ENCODE measurements at places on chromosomes 1 and 21. TPM values are rescaled to one million over a fixed set of nuclear protein-coding genes. Genes with fewer than 3 reads are reported as not detected.

DNA sequence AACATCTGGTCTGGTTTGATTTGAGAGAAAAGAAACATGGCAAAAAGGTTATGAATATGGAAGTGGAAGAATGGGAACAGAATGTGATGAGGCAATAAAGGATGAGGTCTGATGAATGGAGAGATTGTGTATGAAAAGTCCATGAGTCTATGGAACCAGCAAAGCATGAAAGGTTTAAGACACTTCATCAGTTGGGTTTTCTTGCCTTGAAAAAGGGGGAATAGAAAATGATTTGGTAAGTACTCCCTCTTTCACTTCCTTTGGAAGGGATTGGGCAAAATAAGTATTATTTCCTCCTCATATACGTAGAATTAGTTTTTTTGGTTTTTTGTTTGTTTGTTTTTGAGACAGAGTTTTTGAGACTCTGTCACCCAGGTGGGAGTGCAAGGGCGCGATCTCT lies 155.8 kb downstream of the TRIM33 start:
- no peaks in the 10 kb centered on the region for H3K27me3 ChIP-seq
- no peak overlapping the region for H3K27ac ChIP-seq
- peaks cover 4% of the 10 kb centered on the region for H3K36me3 ChIP-seq
- DNase-seq, result no peak
- no peak overlapping the region for H3K4me3 ChIP-seq

DNA sequence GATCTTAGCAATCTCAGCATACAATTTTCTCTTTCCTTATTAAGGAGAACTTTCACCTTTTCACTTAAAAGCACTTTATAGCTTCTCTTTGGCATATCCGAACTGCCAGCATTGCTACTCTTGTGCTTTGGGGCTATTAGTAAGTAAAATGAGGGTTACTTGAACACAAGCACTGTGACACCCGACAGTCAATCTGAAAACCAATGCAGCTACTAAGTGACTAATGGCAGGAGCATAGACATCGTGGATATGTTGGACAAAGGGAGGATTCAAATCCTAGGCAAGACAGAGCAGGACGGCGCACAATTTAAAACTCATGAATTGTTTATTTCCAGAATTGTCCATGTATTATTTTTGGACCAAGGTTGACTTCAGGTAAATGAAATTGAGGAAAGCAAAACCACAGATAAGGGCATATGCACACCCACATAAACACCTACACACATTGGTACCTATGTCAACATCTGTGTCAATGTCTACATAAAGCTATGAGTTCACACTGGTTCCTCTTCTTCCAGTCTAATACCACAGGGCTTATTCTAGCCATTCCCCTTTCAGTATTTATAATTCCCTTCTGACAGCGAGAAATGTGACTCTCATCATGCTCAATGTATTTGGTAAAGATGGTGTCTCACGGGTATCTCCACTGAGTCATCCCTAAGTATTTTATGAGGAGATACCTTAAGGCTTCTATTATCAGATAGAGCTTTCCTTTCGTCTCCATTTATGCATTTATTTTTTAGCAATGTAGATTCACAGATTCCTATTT lies 75.3 kb upstream of the RALGPS2 start:
- no peak overlapping the region for H3K27ac ChIP-seq
- H3K36me3 ChIP-seq, result no peaks in the 10 kb centered on the region
- H3K27me3 ChIP-seq, result peaks cover 32% of the 10 kb centered on the region

GRCh38 chr1:228044961-228045360 lies 37.5 kb upstream of the ARF1 start:
- DNase-seq, result no peak
- H3K4me3 ChIP-seq, result no peak overlapping the region

- H3K36me3 ChIP-seq, result no peaks in the 10 kb centered on the region
- H3K4me1 ChIP-seq, result no peaks in the 10 kb centered on the region
- DNase-seq, result no peak
- H3K4me3 ChIP-seq, result no peak overlapping the region
- peaks cover 17% of the 10 kb centered on the region for H3K27me3 ChIP-seq
Measured at GRCh38 chr1:218459878-218460711, 115.0 kb downstream of the TGFB2 start.

DNA sequence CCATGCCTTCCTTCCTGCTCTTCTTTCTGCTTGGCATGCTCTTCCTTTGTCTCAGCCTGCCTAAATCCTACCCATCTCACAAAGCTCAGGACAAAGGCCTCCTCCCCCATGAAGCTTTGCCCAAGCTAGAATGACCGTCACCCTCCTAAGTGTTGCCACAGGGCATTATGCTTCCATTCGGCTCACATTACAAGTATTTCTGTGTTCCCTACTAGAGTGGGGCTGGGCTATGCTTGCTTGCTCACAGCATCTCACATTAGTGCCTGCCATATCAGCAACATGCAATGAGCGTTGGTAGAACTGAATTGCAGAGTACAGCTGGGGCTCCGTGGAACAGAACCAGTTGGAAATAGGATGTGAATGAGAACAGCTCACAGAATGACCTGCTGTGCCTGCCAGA lies 82.8 kb downstream of the CD58 start:
- no peak overlapping the region for H3K27ac ChIP-seq
- no peak overlapping the region for H3K4me3 ChIP-seq
- peaks cover 8% of the 10 kb centered on the region for H3K4me1 ChIP-seq
- no peaks in the 10 kb centered on the region for H3K27me3 ChIP-seq

GRCh38 chr21:44423312-44423821 lies 31.9 kb upstream of the LRRC3 start:
- no peak overlapping the region for H3K27ac ChIP-seq
- no peaks in the 10 kb centered on the region for H3K36me3 ChIP-seq
- no peak for DNase-seq
- H3K4me1 ChIP-seq, result no peaks in the 10 kb centered on the region
- peak overlapping the region; percentile 31 for H3K4me3 ChIP-seq

GRCh38 chr1:234168061-234168724 lies 205.1 kb upstream of the COA6 start:
- peaks cover 17% of the 10 kb centered on the region for H3K4me1 ChIP-seq
- H3K27ac ChIP-seq, result no peak overlapping the region
- DNase-seq, result no peak

- DNase-seq, result no peak
- H3K27me3 ChIP-seq, result peaks cover 10% of the 10 kb centered on the region
- H3K27ac ChIP-seq, result peak overlapping the region; percentile 95
- peaks cover 34% of the 10 kb centered on the region for H3K4me1 ChIP-seq
Measured at GRCh38 chr1:209783386-209783785, 973 bp downstream of the C1orf74 start.

GRCh38 chr1:238562341-238562740 lies 671.6 kb upstream of the ZP4 start:
- no peaks in the 10 kb centered on the region for H3K27me3 ChIP-seq
- no peak overlapping the region for H3K27ac ChIP-seq
- no peak overlapping the region for H3K4me3 ChIP-seq
- H3K36me3 ChIP-seq, result no peaks in the 10 kb centered on the region
- no peak for DNase-seq
- H3K4me1 ChIP-seq, result no peaks in the 10 kb centered on the region

DNA sequence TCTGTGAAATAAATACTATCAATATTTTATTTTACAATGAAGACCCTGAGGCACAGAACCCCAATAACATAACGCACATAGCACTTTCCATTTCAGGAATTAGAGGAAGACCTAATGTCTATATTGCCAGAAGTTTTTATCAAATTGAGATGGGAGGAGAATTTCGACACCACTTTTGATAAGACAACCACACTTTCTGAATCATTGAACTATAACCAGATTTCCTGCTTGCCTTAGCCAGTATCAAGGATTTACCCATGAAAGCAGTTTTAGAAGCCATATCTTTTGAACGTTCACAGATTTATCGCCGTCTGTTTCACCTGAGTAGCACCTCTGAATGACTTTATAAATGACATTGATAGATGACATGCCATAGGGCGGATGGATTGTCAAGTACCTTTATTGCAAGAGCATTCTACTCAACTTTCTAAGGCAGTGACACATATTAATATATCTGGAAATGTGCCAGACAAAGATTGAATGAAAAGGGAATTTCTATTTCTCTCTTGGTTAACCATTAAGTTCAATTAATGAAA lies 768.4 kb downstream of the LTN1 start:
- H3K27ac ChIP-seq, result no peak overlapping the region
- H3K4me1 ChIP-seq, result no peaks in the 10 kb centered on the region
- no peak overlapping the region for H3K4me3 ChIP-seq
- H3K27me3 ChIP-seq, result no peaks in the 10 kb centered on the region

DNA sequence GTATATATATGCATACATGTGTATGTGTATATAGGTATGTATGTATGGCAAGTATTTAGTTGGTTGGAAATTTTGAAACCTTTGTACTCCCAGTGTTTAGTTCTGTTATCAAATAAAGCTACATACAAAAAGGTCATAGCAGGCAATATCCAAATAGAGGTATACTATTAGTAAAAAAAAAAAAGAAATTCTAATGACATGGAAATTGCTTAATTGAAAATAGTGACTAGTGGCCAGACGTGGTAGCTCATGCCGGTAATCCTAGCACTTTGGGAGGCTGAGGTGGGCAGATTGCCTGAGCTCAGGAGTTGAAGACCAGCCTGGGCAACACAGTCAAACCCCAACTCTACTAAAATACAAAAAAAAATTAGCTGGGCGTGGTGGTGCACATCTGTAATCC lies 351.6 kb upstream of the NR5A2 start:
- peaks cover 16% of the 10 kb centered on the region for H3K27me3 ChIP-seq
- DNase-seq, result no peak
- no peak overlapping the region for H3K27ac ChIP-seq

DNA sequence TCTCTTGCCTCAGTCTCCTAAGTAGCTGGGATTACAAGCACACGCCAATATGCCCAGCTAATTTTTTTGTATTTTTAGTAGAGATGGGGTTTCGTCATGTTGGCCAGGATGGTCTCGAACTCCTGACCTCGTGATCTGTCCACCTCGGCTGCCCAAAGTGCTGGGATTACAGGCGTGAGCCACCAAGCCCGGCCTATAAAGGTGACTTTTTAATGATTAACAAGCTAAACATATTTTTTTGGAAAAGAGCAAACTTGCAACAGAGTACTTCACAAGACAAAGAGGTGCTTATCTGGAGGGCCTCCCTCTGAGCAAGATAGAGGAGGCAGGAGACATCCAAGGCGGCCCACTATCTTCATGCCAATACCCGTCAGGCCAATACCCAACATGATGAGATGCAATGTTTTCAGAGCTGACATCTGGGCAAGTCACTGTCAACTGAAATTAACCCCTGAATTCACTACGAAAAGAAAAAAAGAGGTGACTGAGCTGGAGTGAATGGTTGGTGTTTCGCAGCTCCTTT lies 10.5 kb downstream of the BCAR3 start:
- H3K27ac ChIP-seq, result no peak overlapping the region
- H3K36me3 ChIP-seq, result peaks cover 5% of the 10 kb centered on the region
- no peaks in the 10 kb centered on the region for H3K4me1 ChIP-seq
- H3K4me3 ChIP-seq, result no peak overlapping the region
- no peak for DNase-seq

Gene OR10J1
- total RNA-seq, result not detected

Gene PLEKHG5
- total RNA-seq, result 10.8 TPM

Gene AGT
- not detected for total RNA-seq

Gene TFF2
- total RNA-seq, result not detected
